ENCODE measurements at places on chromosomes 11 and 22.

DNA sequence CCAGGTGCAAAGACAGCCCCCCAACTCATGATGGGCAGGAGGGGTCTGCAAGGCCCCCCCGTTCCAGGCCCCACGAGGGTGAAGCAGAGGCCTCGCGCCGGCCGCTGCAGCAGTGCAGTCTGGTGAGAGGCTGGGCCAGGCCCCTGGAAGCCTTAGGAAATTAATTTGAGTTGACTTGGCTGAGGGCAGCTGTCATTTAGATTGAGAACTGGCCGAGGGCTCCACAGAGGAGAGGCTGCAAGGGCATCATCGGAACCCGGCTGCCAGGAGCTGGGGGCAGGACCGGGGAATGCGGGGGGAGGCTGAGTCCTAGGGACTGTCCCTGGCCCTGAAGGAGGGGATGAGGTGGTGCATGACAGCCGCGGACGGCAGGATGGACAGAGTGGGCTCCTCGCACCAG is 39.9 kb downstream of the MN1 start:
- DNase-seq, result no peak

- DNase-seq, result no peak
These were observed 691 bp downstream of the CEP295 start for GRCh38 chr11:93662175-93662570.

GRCh38 chr11:72754544-72755155 is 2.4 kb upstream of the ARAP1 start:
- DNase-seq, result no peak

- no peak for DNase-seq
These were observed 82.5 kb downstream of the ARHGAP42 start for GRCh38 chr11:100769617-100770016.

DNA sequence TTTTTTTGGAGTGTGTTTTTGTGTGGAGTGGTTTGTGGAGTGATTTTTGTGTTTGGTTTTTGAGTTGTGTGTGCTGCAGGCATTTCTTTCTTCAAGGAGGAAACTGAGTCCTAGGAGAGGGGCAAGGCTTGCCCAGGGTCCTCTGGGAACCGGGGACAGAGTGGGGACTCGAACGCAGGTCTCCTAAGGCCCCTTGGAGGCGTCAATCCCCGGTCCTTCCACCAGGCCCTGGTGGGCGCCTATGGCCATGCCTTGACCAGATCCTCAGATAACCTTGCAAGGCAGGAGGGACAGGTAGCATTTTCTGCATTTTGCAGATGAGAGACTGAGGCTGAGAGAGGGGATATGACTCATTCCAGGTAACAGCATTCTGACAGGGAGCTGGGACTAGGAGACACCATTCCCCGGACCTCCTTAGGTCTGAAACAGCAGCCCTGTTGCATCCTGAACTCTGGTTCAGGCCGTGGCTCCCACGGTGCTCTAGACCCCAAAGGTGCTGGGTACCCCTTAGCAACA is 39.1 kb downstream of the MYO7A start:
- DNase-seq, result no peak
